ENCODE measurements at places on chromosomes 16 and 17.

- DNase-seq: no peak
Measured at GRCh38 chr16:11038777-11039176, 94.4 kb downstream of the CLEC16A start.

DNA sequence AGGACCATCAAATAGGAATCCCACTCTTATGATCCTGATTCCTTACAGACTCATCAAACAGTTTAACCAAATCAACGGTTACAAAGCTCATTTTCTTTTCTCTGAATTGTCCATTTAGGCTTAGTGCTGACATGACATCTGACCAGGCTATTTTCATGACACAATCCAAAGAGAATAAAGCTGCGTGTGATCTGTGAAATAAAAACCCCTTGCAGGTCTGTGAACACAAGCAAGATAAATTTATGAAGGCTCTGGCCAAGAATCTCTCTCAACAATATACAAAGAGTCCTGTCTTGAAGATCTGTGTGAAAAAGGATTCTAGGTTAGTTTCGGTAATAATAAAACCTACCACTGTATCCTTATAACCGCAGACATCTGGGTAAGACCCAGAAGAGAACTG is 22.0 kb downstream of the COG1 start:
- no peak for DNase-seq

GRCh38 chr17:35731239-35731916 is at the start of gene RASL10B:
TSS of gene RASL10B (plus strand) at chr17:35731639. CDS start at chr17:35735185, 3,546 bp downstream.
- peak; percentile 43 for DNase-seq

- DNase-seq: no peak
Measured at GRCh38 chr16:24328835-24329452, 72.8 kb downstream of the CACNG3 start.

DNA sequence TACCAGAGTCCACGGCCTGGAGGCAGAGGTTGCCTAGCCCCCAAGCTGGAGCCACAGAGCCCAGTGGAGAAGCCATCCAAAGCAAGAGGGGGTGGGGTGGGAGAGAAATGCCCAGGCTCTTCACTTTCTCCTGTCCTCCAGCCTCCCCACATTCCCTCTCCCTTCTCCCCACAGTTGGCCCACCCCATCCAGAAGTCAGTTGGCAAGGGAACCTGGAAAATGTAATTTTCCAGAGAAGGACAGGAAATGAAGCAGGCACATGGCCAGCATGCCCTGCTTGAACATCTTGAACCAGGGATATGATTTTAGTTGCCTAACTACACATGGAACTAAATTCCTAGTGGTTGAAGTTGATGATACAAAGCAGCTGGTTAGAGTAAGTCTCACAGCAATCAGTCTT is 73.3 kb upstream of the IRX6 start:
- no peak for DNase-seq

- peak; percentile 29 for DNase-seq
Measured at GRCh38 chr16:76910931-76911330, 280.1 kb upstream of the MON1B start.

GRCh38 chr16:49598383-49599170 is 225.0 kb downstream of the C16orf78 start:
- DNase-seq: no peak

- peak; percentile 47 for DNase-seq
Measured at GRCh38 chr17:54898576-54898975, 2.1 kb upstream of the TOM1L1 start.

DNA sequence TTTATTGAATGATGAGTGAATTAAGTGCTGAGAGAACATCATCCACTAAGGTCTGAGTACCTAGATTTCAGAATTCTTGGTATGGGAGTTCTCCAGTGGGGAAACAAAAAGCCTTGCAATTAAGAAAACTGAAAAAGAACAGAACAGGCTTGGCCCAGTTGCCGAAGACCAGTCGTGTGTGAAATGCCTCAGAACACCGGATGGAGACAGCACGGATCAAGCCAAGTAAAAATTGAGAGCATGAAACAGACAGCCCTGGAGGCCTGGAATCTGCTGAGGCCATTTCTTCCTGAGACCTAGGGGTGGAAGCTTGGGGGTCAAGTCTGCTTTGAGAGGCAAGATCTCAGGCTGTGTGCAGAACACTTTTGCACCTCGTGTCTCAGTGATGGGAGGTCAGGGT is 43.3 kb downstream of the GRIN2A start:
- DNase-seq: no peak

DNA sequence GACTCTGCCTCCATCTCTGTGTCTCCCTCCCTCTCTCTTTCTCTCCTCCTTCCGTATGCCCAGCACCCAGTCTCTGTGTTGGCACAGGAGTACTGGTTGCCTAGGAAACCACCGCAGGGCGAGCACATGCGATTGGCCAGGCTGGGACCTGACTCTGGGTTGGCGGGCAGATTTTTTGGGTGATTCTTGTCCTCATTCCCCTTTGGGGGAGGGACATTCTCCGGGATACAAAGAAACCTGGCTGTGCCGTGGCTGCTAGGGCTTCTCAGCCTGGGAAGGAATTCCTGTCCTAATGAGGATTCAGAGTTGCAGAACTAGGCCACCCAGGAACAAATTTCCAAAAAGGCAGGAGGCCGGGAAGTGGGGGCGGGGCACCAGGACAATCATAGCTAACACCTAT is 168.9 kb downstream of the SHISA9 start:
- DNase-seq: no peak

DNA sequence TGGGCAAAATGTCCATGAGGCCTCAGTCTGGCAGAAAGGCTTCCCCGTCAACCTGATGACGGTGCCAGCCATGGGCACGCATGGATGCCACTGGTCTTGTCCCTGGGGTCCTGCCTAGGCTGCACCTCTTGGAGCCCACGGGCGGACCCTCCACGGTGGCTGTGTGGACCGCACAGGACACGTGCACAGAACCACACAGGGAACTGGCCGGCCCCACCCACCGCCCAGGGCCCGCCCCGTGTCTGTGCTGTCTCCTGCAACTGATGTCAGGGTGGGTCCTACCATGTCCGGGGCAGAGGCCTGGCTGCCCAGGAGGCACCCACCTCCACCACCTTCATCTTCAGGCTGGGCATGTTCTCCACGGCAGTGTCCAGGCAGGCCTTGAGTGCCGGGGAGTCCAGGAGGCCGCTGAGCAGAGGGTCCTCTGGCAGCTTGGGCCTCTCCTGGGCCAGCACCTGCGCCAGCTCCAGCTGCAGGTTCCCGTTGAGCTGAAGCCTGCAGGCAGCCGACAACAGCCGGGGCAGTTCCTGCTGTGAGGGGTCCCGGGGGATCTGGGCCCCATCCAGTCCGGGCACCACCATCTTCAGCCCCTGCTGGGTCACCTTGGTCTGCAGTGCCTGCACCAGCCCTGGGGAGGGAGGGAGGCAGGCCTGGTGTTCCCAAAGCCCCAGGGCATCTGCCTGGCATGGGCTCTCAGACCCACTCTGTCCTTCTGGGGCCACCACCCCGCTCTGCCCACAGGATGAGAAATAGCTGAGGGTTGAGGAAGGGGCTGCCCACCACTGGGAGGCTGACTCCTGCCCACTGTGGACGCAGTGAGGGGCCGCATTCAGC is 11.9 kb downstream of the FASN start:
- DNase-seq: no peak

- no peak for DNase-seq
Measured at GRCh38 chr17:79594271-79594670, 16.6 kb downstream of the RBFOX3 start.

GRCh38 chr16:55572439-55572838 is 6.0 kb downstream of the CAPNS2 start:
- no peak for DNase-seq

GRCh38 chr17:3970668-3971067 is 6.4 kb upstream of the ATP2A3 start:
- DNase-seq: no peak

DNA sequence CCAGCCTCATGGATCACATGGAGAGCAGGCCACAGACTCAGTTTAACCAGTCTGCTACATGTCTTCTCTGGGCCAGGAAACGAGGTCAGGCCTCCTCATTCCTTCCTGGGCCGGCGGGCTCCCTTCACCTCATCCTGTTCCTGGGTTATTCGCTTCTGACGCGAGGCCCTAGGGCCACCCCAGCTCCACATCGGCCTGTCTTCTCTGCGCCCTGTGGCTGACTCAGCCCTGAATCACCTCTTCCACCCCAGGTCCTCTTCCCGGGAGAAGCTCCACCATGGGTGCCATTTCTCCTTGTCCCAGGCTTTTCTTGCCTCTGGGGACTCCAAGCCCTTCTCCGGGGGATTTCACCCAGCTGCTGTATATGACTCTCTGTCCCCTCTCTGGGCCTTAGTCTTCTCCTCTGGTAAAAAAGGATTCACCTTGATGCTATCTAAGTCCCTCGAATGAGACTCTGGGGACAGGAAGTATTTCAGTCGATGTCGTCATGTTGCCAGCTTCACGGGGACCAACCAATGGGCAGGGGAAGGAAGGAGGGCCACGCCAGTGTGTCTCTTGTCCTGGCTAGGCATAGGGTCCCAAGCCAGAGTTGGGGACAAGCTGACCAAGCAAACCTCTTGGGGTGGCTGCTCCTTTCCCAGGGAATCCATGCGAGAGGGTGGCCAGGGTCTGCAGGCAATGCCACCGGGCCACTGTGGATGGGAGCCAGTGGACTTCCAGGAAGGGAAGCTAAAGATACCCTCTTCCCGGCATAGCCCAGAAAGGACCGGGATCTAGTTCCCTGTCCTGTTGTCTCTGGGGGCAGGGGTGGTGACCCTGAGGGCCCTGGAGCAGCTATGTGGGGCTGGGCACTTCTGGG is 58.7 kb downstream of the SOCS3 start:
- DNase-seq: no peak

DNA sequence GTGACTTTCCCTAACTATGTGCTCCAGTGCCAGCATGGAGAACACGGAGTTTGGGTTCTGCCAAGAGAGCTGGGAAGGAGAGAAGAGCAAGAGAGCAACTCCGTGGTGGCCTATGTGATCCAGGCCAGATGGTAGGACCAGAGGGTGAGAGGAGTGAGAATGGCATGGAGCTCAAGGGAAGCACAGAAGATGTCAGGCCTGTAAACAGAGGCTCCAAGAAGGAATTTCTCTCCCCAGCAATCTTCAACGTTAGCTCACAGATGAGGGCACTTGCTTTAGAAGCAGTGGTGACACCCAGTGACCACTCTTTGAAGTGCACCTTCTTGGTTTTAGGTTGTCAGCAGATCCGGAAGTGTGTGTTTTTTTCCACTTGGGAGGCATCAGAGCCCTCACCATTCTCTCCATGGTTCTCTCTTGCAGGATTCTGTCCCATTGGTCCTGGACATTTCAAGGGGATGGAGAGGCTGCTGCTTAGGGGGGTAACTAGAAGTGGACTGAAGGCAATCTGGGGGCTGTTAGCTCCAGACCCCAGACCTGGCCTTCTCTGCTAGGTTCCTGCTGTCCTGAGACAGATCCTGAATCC is 18.1 kb upstream of the TMEM98 start:
- peak; percentile 82 for DNase-seq

GRCh38 chr17:32936894-32937500 is 9.0 kb downstream of the TMEM98 start:
- peak; percentile 61 for DNase-seq

- DNase-seq: no peak
Measured at GRCh38 chr16:23424292-23424958, 28.6 kb downstream of the COG7 start.

GRCh38 chr16:79348521-79349306 is 251.8 kb downstream of the MAF start:
- no peak for DNase-seq

- no peak for DNase-seq
Measured at GRCh38 chr16:67825119-67825518, 17.0 kb upstream of the THAP11 start.

DNA sequence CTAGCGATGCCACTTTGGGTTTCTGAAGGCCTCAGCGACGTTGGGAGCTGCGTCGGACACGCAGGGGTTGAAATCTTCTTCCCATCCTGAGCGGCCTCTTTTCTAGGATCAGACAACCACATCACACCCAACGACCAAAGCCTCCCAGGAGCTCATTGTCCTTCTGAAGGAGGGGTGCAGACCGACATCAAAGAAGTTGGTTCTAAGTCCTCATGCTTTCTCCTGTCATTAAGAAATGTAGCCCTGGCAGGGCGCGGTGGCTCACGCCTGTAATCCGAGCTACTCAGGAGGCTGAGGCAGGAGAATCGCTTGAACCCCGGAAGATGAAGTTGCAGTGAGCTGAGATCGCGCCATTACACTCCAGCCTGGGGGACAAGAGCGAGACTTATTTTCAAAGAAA is 1681.9 kb downstream of the TP53TG3F start:
- DNase-seq: no peak

DNA sequence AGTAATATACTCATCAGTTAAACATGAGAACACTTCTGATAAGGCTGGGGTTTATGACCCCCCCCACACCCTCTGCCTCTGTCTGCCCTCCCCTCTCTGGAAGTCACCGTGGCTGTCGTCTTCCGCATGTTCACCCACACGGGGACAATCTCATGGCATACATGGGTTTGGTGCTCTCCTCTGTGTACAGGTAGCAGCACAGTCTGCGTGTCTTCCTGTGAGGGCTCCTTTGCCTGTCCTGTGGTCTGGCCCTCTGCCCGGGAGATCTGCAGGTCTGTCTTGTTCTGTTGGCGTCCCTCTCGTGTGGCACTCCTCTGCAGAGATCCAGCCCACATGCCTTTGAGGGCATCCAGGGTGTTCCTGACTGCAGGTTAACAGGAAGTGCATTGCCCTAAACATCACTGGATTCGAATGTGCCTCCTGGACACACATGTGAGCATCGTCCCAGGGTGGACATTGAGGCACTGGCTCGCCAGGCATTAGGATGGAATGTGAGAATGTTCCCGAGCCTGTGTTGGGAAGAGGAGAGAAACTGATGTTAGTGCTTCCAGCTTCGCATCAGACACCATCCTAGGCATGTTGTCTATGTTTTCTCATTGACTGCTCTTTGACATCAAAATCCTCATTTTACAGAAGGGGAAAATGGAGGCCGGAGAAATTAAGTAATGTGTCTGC is 54.5 kb downstream of the NKD1 start:
- no peak for DNase-seq

GRCh38 chr17:80858301-80859001 is 133.2 kb upstream of the CHMP6 start:
- no peak for DNase-seq

- no peak for DNase-seq
Measured at GRCh38 chr17:15919466-15919865, 25.5 kb upstream of the ADORA2B start.

- DNase-seq: no peak
Measured at GRCh38 chr17:72775919-72776318, 316.6 kb downstream of the SLC39A11 start.

- no peak for DNase-seq
Measured at GRCh38 chr16:85859818-85860125, 39.2 kb upstream of the IRF8 start.

Data from astrocyte of the spinal cord (primary cell).